ENCODE measurements at places on chromosomes 1 and 21.

DNA sequence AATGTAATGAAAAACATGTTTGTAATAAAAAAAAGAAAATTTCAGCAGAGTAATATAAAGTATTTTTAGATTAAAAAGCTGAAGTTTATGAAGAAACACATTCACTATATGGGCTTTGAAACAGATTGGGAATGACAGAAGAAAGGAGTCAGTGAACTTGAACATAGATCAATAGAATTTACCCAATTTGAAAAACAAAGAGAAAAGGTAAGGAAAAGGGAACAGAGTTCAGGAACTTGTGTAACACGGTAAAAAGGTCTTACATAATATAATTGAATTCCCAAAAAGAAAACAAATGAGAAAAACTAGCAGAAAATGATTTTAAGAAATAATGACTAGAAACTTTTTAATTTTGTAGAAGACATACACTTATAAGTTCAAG is 206.8 kb downstream of the KCNT2 start:
- no peak for DNase-seq

DNA sequence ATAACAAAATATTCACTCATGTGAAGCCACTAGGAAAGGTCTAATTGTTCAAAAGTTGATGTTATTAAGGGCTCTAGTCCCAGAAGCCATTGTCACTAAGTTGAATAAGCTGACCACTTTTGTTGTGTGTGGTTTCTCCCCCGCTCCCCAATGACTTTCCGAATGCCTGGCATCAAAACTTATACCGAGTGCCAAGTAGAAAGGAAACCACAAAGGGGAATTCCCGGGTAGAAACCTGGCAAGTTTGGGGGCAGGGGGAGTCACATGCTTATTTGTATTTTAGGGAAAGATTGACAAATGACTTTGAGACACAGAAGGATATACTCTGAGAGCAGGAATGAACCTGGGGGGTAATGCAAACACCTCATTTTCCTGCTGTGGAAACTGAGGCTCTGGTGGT is 154.1 kb downstream of the TGFBR3 start:
- DNase-seq, result peak; percentile 51

DNA sequence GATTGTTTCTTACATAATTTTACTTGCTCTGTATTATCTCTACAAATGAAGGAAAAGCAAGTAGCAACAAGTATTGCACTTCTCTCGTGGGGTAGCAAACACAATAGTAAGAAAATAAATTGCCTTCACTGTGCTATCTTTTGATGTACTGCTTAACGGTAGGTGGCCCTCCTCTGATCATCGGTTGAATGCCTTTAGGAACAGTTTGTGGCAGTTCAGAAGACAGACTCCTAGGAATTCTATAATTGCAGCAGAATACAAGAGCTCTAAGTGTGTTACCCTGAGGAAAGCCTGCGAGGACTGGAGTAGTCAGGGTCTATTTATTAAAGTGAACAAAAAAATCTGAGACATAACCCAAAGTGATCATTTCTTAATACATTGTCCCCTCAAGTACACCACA is 1135.9 kb downstream of the KCNT2 start:
- no peak for DNase-seq

GRCh38 chr1:92362970-92363369 is 64.1 kb downstream of the RPAP2 start:
- DNase-seq, result no peak

DNA sequence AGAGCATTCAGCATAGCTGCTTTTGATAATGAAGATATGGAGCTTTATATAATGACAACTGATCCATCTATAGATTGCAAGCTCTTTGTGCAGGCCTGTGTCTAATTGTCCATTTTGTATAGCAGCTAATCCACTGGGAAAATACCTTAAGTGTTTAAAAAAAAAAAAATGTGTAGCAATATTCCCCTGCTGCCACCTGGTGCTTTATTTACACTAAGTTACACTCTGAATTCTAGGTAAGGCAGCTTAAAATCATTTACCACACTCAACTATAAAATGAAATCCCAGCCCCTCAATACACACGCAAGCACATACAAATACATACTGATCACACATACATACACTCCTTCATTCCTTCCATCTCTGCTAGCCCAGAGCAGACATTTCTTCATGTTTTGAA is 49.1 kb upstream of the BCL9 start:
- no peak for DNase-seq

DNA sequence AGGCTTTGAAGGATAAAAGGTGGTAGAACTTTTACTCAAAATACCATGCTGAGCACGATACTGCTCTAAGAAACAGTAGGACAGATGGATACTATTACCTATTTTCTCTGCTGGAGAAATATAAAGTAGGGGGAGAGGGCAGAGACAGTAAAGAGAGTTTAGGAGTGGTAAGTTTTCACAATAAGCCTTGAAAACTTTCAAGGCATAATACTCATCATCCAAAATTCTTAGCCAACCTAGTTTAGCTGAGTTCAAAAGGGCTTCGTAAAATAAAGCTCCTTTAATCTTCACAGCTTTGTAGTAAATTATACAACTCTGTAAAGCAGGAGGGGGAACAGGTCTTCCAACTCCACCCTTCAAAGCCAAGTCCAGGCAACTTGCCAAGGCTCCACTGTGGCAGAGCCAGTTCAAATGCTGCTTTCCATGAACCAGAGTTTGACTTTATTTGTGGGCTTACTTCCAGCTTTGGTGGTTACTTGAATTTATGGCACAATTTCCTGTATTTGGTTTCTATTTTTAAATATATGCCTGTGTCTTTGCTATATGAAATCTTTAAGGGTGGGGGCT is 15.5 kb downstream of the TEX38 start:
- peak; percentile 37 for DNase-seq

GRCh38 chr1:151638074-151638775 is 26.4 kb downstream of the SNX27 start:
- no peak for DNase-seq

DNA sequence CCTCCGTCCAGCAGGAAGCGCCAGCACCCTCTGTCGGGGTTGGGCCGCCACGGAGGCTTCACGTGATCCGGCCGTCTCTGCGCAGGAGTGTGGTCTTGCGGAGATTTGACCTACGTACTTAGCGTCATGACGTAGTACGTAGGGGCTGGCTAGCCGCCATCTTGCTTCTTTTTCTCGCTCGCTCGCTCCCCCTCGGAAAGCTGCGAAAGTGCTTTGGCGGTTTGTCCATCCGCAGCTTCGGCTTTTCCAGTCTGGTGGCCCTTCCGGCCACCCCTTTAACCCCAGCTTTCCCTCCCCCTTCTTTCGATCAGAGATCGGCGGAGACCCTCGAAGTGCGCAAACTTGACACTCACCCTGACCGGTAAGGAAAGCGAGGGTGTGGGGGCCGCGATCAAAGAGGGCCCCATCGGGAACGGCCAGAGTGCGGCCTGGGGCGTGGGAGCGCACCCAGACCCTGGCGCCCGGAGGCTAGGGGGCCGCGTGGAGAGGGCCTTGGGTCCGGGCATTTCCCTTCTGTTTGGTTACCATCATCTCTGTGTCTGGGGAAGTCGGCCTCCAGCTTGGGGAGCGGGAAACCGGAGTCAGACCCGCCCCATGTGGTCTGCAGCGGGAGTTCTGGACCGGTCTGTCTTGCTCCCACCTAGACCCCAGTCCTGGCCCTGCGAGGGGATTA is at the start of gene PRRC2C:
Gene PRRC2C (plus strand): TSS at position 156 of the 673 bp plus-strand sequence. CDS start 26,559 bp downstream, outside the sequence.
- DNase-seq, result peak; percentile 96

GRCh38 chr1:56508523-56508983 is 70.8 kb downstream of the PLPP3 start:
- DNase-seq, result peak; percentile 42

DNA sequence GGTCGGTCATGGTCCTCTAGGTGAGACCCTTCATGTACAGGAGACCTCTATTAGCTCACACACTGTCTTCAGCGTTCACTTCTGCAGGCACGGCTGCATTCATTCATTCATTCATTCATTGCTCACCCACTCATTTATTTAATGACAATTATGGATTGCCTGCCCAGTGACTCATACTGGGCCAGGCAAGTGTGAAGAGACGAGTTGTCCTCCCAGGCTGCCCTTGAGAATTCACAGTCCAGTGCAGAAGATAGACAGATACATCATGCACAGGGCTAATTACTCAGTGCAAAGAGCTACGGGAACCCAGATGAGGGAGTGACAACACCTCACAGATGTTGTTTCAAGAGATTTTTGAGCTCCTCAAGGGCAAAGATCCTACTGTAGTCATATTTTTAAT is 248.4 kb downstream of the TNR start:
- DNase-seq, result no peak

DNA sequence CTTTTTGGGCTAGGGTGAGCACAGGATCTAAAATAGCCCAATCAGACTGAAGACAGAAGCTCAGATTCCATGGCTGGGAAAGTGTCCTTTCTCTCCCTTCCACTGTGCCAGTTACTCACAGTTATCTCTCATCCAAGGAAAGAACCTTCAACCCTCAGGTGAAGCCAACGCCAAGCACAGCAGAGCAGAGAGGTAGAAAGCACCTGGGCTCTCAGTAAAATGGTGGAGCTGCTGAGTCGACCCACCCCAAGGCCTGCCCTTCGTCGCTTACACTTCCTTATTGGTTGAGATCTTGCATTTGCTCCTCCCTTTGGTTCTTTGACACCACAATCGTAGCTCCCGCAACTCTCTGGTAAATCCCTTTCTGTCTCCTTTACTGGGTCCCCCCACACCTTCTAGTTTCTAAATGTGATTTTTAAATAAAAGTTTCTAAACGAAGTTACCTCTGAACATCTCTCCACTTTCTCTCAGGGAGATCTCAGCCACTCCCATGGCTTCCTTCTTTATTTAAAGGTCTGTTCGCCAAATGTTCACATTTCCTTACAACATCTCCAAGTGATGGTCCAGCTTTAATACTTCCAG is 27.5 kb upstream of the SLC30A1 start:
- no peak for DNase-seq

- DNase-seq, result peak; percentile 46
Observed at GRCh38 chr1:67213164-67213563, 46.9 kb downstream of the IL23R start.

- DNase-seq, result peak; percentile 70
Observed at GRCh38 chr1:150061632-150062101, 5.9 kb upstream of the VPS45 start.

DNA sequence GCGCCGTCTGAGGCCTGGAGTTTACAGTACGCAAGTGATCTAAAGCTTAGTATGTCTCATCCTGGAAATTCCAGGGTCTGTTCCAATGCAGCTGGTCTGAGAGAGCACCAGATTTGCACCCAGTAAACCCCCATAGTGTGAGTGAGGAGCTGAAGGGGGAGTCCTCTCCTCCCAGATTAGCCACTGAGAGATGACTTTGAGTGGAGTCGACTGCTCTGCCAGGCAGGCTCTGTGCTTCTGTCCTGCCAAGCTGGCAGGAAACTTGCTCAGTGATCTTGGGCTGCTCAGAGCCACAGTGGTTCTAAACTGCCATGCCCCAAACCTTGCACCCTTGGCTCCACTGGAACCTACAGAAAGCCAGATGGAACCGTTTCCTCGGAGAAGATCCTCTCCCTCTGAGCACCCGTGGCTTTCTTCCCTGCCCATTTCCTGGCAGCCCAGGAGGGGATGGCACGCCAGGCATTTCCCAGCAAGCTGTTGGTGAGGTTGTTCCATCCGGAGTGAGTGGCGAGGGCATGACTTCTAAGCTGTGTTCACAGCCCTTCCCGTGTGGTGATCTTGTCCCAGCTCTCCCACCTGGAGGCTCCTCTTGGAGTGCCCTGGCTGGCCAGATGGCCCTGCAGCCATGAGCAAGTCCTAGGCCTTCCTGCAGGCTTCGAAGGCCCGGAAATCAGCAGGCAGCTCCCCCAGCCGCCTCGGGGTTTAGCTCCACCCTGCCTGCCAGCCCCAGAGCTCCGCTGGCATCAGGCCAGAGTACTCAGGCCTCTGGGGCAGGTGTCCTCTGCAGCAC is 125.9 kb upstream of the VAMP3 start:
- DNase-seq, result no peak

- no peak for DNase-seq
Observed at GRCh38 chr1:3034728-3035562, 13.7 kb downstream of the ACTRT2 start.

DNA sequence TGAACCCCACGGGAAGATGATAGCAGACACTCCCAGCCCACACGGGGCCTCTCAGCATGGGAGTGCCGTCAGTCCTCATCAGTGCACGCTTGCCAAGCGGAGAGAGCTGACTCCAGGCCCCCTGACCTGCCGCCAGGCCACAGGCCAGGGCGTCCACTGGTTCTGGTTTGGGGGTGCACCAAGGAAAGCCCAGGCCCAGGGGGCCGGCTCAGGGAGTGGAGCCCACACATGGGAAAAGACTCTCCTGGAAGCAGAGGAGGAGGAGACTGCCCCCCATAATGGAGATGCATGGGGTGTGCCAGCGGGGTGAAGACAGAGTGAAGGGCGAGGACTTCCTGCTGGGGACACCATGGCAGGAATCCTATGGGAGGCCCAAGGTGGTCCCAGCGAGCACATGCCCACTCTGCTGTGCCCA is 6.4 kb downstream of the TRIM11 start:
- DNase-seq, result no peak

DNA sequence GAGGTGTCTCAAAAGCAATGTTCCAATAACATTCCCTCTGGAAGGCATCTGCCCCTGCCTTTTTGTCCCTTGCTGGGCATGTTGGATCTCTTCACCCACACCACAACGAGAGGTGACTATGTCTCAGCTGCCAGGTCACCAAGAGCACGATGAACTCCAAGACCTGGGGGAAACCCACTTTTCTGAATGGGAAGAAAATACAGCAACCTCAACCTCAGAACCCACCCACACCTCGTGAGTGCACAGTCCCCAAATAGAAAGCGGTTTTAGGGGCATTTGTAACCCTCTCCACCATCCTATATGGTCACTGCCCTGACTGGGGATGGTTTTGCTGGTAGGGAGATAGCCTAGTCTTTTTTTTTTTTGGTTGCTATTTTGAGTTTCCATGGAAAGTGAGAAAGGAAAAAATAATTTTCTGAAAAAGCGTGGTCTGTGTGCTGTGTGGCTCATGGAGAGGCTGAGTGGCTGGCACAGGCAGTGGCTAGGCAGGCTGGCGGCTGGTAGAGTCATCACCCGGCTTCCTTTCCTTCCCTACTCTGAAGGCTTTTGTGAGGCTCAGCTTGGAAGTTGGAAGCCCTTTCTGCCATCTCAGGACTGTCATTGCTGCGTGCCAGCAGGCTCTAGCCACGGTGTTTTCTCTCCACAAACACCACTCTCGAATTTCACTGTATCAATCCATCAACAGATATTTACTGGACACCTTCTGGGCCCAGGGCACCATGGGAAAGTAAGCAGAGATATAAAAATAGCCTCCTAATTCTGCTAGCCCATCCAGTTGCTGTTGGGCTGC is 15.8 kb downstream of the TSPAN2 start:
- no peak for DNase-seq

DNA sequence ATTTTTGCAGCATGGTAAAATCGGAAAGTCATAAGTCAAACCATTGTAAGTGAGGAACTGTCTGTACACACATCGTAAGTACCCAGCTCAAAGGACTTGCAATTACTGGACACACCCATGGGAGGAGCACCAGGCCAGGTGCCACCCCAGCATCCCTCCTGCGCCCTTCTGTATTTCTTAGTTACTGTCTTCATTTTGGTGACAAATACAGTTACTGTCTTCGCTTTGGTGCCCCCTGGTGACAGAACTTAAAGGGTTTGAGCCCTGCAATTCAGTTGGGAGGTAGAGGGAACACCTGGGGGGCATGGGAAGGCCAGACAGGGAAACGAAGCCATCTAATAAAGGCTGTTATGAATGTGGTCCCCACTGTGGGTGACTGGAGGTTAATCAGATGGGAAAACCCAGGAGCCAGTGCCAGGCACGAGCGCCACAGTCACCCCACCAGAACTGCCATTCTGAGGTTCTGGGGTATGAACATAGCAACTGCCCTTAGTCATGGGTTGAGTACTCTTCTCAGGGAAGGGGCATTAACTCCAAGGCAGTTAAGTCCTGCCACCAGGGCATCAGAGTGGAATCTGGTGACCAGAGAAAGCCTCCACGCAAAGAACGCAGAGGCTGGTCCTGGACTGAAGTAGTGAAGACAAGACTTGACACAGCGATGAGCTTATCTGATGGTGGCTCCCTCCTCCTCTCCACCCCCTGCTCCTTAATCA is 612.9 kb downstream of the PTPRU start:
- peak; percentile 35 for DNase-seq

Measured in AG20443 (cell line).